OCI-M1 (cell line): ENCODE measurements at places on chromosomes 5 and 9.

GRCh38 chr5:139701056-139701741 lies 53.0 kb downstream of the CXXC5 start:
- no peak for DNase-seq

DNA sequence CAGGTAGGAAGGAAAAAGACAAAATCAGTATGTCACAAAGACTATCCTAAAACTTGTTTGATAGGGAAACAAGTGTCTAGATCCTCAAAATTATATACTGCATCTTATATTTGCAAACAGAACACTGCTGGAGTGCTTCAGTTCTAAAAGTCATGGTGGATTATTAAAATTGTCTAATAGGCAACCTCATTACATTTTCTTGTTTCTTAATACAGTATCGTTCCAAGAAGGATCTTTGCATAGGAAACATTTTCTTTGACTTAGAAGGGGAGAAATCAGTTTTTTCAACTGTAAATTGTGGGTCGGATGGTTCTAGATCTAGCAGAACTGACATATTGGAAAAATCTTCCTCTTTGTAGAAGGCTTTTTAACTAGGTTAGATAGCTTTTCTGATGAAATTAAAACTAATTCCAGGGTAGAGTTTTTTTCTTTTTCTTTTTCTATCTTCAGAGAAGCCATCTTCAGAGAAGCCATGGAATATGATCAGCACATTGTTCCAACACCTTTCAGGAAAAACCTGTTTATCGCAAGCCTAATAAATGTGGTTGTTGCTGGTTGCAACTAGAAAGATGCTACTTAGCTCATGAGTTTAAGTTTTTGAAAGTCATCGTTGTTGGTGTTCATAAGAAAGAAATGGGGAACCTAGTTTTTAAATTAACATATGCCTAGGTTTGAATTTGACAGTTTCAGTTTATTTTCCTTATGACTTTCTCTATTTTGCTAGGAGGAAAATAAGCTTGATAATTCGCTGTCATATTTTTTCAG lies 7.4 kb downstream of the CPEB4 start:
- DNase-seq = peak; percentile 24

DNA sequence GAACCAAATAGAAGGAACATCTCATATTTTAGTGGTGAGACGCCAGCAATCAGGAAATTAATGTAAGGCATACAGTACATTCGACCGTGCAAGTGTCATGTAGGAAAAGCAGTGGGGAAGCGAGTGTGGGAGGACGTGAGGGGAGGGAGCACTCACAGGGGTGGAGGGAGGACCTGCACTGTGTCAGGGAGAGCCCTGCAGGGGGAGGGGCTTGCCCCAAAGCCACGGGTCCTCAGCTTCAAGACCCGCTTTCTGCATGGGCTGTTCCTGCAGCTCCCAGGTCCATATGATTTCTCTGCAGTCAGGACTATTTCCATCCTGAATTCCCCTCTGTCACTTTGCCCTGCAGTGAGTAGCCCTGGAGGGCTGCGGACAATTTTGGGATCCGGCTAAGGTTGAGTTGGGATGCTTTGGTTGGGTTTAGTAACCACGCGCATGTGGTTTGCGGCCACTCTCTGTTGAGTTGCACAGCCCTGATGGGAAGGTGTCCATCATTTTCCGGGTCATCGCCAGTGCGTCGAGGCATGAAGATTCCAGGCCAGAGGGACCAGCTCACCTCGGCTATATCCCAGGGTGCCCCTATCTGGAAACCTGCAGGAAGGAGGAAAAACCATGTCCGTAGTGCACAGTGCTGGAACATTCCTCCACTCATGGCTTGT lies 61.9 kb downstream of the IRX1 start:
- no peak for DNase-seq

- peak; percentile 79 for DNase-seq
Observed at GRCh38 chr5:4700069-4700468, 440.1 kb upstream of the ADAMTS16 start.

DNA sequence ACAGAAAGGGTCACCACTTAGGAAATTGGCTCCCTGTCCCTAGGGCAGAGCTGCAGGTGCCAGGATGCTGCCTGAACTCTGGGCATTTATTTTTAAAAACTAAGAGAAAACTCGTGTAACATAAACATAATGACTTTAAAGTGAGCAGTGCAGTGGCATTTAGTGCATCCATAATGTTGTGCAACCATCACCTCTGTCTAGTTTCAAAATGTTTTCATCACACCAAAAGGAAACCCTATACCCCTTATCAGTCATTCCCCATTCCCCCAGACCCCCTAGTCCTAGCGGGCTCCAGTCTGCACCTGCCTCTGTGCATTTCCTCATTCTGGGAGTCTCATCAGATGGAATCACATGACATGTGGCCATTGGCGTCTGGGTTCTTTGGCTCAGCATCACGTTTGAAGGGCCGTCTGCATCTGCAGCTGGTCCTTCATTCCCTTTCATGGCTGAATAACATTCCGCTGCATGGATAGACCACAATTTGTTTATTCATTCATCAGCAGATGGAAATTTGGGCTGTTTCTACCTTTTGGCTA lies 55.8 kb downstream of the NSG2 start:
- DNase-seq = no peak

DNA sequence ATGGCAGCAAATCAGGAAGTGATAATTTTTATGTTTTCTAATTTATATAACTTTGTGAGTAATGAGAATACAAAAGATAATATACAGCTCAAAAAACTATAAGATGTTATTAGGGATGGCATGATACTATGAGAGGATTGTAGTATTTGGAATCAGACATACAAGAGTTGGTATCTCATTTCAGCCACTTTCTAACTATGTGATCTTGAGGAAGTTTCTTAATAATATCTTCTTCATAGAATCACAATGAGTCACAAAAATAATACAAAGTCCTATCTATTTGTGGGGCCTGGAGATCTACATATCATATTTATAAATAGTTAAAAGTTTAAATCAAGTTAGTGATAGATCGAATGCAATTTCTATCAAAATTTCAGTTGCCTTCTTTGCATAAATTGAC lies 23.7 kb upstream of the TMED7 start:
- DNase-seq = no peak

DNA sequence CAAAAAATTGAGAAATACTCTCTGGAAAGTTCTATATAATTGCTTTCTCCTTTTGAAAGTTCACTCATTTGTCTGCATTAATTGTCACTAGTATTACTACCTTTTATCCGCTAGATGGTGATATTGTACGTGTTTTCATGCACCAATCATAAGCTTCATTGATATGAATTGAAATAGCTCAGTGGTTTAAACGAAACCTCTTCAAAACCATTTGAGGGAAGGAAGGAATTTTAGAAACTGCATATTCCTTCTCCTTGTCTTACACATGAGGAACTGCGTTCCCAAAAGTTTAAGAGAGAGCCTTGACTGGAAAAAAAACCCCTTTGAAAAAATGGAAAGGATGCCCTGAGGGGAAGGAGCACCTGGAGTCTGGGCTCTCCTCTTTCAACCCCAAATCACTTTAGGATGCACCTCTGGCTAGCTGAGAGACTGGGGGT lies 98.6 kb downstream of the YTHDC2 start:
- peak; percentile 3 for DNase-seq

DNA sequence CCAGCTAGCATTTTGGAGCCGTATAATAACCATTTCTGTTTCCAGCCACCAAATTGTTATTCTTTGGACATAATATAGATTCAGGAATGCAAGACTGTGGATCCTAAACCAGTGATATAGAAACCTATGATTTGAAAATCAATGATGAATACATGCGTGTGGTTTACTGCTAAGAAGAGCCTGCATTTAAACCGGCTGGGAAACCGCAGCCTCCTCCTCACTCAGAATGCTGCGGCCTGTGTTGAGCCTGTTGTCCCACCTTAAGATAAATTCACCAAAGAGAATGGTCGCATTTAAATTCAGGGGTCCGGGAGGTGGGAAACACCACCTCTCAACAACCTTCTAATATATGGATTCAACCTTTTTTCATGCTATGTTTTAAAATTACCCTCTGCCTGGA lies 148.0 kb downstream of the MEF2C start:
- DNase-seq = peak; percentile 83

- DNase-seq = no peak
Observed at GRCh38 chr5:4189317-4189716, 593.7 kb downstream of the IRX1 start.

GRCh38 chr5:144304688-144305087 lies 134.0 kb downstream of the KCTD16 start:
- DNase-seq = no peak

DNA sequence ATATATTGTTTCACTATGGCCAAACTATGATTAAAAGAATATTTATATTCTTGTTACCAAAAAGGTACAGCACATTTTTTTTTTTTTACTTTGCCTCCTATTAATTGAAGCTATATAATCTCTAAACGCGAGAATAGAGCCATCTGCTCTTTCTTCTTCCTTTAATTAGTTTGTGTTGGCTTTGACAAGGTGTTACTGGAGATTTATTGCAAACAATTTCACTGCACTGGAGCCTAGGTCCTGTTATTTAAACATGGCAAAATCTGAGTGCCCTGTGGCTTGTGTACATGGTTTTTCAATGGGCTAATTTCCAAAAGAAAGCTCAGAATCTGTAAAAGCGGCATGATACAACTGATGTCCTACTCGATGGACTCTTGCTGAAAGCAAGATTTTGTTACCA lies 40.8 kb upstream of the GABRG2 start:
- DNase-seq = no peak

DNA sequence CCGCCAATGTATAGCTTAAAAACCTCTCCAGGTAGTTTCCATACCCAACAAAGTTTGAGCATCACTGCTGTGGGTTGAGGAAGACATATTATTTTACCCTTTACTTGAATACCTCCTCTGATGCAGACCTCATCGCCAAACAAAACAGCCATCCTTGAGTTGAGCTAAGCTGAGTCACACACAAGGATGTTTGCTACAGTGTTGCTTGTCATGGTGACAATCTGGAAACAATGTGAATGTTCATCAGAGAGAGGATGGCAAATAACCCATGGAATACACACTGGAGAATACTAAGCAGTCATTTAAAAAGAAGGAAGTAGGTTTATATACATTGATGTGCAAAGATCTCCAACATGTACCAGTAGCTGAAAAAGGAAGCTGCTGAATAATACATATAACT lies 41.1 kb upstream of the TCF7 start:
- DNase-seq = no peak
